ENCODE measurements at places on chromosomes 16 and 17. TPM values are rescaled to one million over a fixed set of nuclear protein-coding genes. Genes with fewer than 3 reads are reported as not detected.

The PABPN1L gene
- total RNA-seq, result not detected

The DNAI2 gene
- total RNA-seq, result not detected

GRCh38 chr17:1577182-1577581, 14.6 kb upstream of the PITPNA start:
- DNase-seq, result peak; percentile 48

GRCh38 chr17:22461460-22462145, 769.3 kb downstream of the KCNJ18 start:
- DNase-seq, result no peak

- no peak for DNase-seq
Measured at GRCh38 chr16:19380328-19380727, 37.4 kb upstream of the TMC5 start.

- DNase-seq, result peak; percentile 71
Measured at GRCh38 chr16:56204816-56205215, 13.5 kb downstream of the GNAO1 start.

- DNase-seq, result no peak
Measured at GRCh38 chr17:1461198-1461944, 5.3 kb upstream of the CRK start.

Measured in skin of body (tissue), 3 donors.